ENCODE measurements at places on chromosomes 13 and 19.

- DNase-seq = no peak
Observed at GRCh38 chr13:114077933-114078325, 54.5 kb downstream of the RASA3 start.

DNA sequence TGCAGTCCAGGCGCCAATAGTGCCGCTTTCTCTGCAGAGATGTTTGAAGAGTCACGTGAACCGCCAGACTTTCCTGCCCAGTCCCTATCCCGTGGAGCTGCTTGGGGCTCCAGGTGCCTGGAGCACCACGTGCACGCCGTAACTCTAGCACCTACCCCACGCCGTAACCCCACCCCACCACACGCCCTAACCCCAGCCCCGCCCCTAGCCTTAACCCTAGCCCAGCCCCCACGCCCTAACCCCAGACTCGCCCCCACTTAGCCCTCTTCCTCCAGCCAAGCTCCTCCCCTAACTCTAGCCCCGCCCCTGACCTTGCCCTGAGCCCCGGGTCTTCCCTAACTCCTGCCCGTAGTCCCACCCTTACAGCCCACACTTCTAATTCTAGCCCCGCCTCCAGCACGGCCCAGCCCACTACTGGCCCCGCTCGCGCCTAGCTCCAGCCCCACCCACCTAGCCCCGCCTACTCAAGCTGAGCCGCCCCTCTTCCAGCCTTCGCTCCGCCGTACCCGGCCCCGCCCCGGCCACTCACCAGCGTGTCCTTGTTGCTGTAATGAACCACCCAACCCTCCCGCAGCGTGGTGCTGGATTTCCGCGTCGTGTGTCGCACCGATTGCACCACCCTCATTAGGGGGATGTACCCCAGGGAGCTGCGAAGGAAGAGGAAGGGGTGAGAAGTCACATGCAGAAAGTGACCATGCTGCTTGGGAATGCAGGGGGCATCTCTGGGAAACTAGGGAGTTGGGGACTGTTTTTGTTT lies 19.5 kb downstream of the PRKD2 start:
- no peak for DNase-seq

DNA sequence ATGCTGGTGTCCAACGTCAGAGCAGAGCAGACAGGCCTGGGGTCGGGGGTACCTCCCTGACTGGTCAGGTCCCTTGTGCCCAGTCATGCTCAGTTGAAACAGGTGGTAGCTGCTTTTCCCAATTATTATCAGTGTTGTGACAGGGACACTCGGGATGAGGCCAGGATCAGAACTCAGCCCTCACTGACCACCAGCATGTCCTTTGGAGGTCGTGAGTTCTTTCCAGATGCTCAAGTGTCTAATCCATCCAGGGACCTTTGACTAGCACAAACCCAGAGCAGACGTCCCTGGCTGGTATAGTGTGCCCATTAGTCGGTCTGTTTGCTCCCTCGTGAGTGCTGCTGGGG lies 22.4 kb downstream of the MAU2 start:
- DNase-seq = no peak

GRCh38 chr13:80586356-80586755 lies 245.4 kb upstream of the SPRY2 start:
- DNase-seq = no peak

- no peak for DNase-seq
Observed at GRCh38 chr19:51433043-51433442, 15.6 kb upstream of the SIGLEC10 start.

DNA sequence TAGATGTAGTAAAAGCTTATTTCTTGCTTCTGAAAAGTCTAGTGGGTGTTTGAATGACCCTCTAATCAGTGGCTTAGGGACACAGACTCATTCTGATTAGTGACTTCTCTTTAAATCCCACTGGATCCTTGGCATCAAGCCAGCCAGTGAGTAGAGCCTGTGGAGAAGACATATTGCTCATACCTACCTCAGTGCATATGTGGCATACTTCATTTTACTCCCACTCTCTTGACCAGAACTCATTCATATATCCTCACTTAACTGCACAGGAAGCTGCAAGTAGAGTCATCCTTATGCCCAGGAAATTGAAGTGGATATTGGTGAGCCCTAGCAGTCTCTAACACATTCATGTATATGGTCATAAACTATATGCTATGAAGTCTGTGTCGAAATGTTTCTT lies 148.3 kb downstream of the PDS5B start:
- no peak for DNase-seq

DNA sequence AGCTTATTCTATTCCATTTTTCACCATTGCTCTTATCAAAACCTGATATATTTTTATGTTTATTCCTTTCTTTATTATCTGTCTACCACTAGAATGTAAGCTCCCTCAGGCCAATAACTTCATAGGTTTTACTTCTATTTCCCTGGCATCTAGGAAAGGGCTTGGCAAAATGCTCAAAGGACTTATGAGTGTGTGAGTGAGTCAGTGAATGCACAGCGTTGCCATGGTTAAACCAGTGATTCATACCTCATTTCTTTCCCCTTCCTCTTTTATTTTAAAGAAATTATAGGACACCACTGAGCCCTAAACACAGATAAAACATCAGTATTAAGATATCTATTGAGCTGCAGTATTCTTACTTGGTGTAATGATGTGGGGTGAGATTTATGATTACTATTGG lies 162.1 kb downstream of the GPC6 start:
- no peak for DNase-seq

GRCh38 chr19:30674656-30675055 lies 302.5 kb downstream of the ZNF536 start:
- DNase-seq = no peak

GRCh38 chr13:106385654-106386053 lies 149.8 kb downstream of the EFNB2 start:
- DNase-seq = no peak

GRCh38 chr13:31200637-31200971 lies 829 bp downstream of the B3GLCT start:
- no peak for DNase-seq

Measured in stimulated activated CD4-positive, alpha-beta T cell treated with anti-CD3 and anti-CD28 coated beads, TNF-alpha, amount 100 ng/mL, for 1 hour (primary cell).